Temporal lobe (tissue), 4 donors: ENCODE measurements at places on chromosomes 16 and 17. TPM values are rescaled to one million over a fixed set of nuclear protein-coding genes. Genes with fewer than 3 reads are reported as not detected.

The CFAP97D1 gene
- not detected for total RNA-seq

The MT1F gene
- total RNA-seq = 2.0 TPM

The CLDN7 gene
- 0.49 TPM for total RNA-seq

The ESRP2 gene
- total RNA-seq = not detected

The SHCBP1 gene
- total RNA-seq = 3.7 TPM

The SBK1 gene
- total RNA-seq = 29.0 TPM

The CLDN6 gene
- 0.49 TPM for total RNA-seq

The HOXB8 gene
- 0.98 TPM for total RNA-seq

The OR4D1 gene
- total RNA-seq = under 0.01 TPM

The IRX3 gene
- total RNA-seq = not detected

The C1QL1 gene
- 2.7 TPM for total RNA-seq

The ABCC3 gene
- 0.25 TPM for total RNA-seq

The HP gene
- total RNA-seq = 0.74 TPM

The VPS35 gene
- total RNA-seq = 108 TPM

The LITAFD gene
- not detected for total RNA-seq

The PYY gene
- not detected for total RNA-seq

The TMC8 gene
- total RNA-seq = 0.49 TPM

The C17orf67 gene
- total RNA-seq = 2.0 TPM

The CLDN9 gene
- total RNA-seq = not detected

The SYNGR3 gene
- total RNA-seq = 64.4 TPM
